Lower lobe of right lung (tissue), 2 donors: ENCODE measurements at places on chromosomes 7 and 10. TPM values are rescaled to one million over a fixed set of nuclear protein-coding genes. Genes with fewer than 3 reads are reported as not detected.

GRCh38 chr10:13231808-13232207, 2.4 kb downstream of the UCMA start:
- DNase-seq, result no peak

MKX gene
- total RNA-seq, result 1.6 TPM

EN2 gene
- total RNA-seq, result not detected

- DNase-seq, result no peak
These were observed 72.0 kb downstream of the UBE3C start for GRCh38 chr7:157210682-157211081.
